Fibroblast of the conjunctiva (primary cell): ENCODE measurements at places on chromosomes 11 and 22.

GRCh38 chr11:20367313-20367948 is 3.9 kb downstream of the HTATIP2 start:
- peak; percentile 65 for DNase-seq

DNA sequence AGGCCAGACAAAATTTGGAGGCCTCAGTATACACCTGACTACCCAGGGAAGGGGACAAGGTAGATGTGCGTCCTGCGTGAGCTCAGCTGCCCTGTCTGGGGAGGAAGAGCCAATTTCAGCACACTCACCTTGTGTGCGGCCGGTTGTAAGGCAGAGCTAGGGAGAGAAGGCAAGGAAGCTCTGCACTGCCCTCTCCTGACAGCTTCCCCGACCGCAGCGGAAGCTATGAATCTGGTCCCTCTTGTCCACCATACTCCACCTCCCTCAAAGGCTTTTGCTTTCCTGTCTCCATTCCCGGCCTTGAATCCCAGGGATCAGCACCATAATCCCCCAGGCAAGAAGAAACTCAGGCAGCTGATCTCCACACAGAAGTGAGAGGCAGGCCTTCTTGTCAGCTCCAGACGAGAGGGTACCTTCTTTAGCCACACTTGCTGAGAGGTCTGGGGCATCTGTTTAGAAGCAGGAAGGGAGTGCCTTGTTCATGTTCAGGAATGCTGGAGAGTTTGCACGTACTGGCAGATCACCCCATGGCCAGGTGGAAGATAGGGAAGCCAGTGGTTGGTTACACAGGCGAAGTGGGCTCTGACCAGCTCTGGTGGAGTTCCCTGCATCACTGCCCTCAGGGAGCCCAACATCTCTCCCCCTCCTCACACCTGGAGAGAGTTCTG is 62.5 kb downstream of the FEZ1 start:
- peak; percentile 24 for DNase-seq

- DNase-seq, result peak; percentile 49
Measured at GRCh38 chr11:76152086-76152681, 54.1 kb downstream of the WNT11 start.

DNA sequence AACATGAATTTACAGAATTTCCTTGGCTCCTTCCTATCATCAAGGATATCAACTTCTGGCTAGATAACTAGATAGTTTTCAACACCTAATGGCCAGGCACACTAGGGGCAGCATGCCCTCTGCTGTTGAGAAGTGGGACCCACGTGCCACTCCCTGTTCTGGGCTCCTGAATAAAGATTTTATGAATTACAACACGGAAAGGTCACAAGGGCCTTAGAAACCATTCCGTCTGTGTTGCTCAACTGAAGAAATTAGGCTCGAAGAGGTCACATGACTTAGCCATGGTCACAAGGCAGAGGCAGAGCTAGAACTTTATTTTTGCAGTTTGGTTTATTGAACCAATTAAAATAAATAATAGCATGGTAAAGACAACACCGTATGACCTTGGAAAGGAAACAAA is 36.0 kb downstream of the PRCP start:
- peak; percentile 56 for DNase-seq
